ENCODE measurements at places on chromosomes 4 and X.

DNA sequence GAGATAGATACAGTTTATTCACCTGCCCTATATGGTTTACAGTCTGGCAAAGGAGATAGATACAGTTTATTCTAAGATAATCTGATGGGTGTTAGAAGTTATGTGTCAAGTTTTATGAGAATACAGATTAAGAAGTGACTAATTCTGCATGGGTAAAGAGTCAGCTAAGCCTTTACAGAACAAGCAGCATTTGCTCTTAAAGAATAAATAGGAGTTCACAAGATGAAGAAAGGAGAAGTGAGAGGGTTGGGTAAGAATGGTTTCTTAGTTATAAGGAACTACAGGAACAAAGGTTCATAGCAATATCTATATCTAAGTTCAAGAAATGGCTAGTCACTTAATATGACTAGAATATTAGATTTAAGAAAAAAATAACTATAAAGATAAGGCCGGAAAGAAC lies 47.6 kb downstream of the THOC2 start:
- no peak for DNase-seq

- DNase-seq: no peak
These were observed 27.6 kb upstream of the HUWE1 start for GRCh38 chrX:53713987-53714579.

DNA sequence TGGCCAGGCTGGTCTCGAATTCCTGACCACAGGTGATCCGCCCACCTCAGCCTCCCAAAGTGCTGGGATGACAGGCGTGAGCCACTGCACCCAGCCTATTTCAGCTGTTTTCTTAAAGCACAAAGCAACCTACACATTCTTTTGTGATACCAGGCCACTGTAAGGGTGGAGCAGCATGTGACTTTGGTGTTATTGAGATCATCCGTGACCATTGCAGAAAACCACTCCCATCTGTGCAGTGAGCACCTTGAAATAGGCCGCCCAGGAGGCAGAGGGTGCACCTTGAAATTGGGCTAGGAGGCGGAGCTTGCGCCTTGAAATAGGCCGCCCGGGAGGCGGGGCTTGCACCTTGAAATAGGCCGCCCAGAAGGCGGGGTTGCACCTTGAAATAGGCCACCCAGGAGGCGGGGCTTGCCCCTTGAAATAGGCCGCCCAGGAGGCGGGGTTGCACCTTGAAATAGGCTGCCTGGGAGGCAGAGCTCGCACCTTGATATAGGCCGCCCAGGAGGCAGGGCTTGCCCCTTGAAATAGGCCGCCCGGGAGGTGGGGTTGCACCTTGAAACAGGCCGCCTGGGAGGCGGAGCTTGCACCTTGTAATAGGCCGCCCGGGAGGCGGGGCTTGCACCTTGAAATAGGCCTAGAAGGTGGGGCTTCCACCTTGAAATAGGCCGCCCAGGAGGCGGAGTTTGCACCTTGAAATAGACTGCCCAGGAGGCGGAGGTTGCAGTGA lies 9.0 kb upstream of the SLC25A6 start:
- no peak for DNase-seq

GRCh38 chr4:174616661-174617060 lies 94.4 kb upstream of the HPGD start:
- no peak for DNase-seq

DNA sequence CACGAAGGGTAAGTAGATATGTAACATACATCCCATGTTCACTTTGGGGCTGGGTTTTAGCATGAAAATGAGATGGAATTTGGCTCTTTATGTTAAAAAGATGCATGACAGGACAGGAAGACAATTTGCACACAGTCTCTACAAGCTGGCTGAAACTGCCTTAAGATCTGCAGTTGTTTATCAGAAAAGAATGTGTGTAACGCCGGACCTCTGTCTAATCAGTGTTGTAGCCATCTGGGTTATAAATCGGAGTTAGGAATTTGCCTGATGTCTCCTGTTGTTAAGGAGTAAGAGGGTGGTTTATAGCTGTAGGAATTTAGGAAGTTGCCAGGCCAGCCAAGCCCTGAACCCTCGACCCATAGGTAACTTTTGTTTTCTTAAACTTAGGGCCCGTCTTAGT lies 562.9 kb upstream of the FAT1 start:
- no peak for DNase-seq

GRCh38 chr4:118759481-118759880 lies 74.3 kb downstream of the METTL14 start:
- DNase-seq: no peak

- no peak for DNase-seq
These were observed 31.0 kb downstream of the RPS6KA3 start for GRCh38 chrX:20235755-20236154.

DNA sequence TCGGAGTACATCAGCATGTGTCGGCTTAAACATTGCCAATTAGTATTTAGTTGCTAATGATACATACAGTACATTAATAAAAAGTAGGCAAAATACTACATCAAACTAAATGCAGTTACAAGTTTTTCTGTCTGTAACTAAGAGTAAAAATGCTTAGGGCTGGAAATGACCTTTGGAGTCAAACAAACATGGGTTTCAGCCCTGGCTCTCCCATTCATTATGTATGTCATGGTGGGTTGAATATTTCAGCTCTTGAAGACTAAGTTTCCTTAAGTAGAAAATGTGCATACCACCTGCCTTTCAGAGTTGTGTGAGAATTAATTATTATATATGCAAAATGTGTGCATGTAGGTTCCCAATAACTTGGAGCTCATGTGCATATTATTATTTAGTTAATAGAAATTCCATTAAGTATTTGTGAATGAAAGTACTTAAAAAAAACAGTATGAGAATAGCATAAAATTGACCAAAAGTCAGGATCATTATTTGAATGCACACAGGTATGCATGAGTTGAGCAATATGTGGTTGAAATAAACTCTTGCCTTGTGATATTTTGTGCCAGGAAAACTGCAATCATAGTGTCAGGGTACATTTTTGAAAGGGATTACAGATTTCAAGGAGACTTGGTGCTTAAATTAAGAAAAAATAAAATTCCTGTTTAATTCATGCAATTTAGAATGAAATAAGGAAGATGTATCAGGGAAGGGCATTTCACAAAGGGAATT lies 2048.7 kb downstream of the PCDH7 start:
- DNase-seq: no peak

DNA sequence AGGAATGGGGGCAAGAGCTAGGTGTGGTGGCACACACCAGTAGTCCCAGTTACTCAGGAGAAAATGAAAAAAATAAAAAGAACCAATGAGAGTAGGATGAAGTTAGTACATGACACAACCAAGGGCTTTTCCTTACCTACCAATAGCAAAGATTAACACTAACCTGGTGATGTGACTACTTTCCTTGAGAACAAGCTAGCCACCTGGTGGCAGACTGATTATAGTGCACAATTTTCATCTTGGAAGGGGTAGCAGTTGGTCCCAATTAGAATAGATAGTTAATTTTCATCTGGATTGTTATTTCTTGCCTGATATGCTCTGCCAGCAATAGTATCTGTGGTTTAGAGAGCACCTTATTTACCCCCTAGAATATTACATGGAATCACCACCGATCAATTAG lies 1216.8 kb upstream of the PABPC4L start:
- no peak for DNase-seq

GRCh38 chrX:81110286-81110685 lies 91.4 kb downstream of the HMGN5 start:
- DNase-seq: no peak

- DNase-seq: no peak
These were observed 137.1 kb downstream of the RELL1 start for GRCh38 chr4:37549041-37549440.

GRCh38 chr4:81065446-81065845 lies 34.9 kb downstream of the BMP3 start:
- DNase-seq: no peak
